ENCODE measurements at places on chromosomes 7 and 10.
A peak's percentile ranks its signal among the peaks of the same experiment; 100 is the strongest.

- no peak for DNase-seq
Observed at GRCh38 chr7:102933763-102934162, 21.0 kb downstream of the LRRC17 start.

DNA sequence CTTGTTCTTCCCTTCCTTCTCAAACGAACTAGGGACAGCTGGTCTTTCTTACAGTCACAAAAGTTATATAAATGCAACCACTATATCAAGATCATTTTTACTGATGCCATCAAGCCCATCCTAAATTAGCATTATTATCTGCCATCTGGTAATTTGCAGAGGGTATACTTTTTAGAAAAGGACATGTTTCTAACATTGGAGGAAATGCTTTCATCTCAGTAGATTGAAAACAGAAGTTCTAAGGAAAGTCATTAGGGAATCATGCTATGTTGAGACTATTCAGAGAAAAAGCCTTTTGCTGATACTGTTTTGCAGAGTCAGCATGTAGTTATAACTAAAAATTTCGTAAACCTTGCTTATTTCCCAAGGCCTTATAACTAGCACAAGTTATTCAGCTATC lies 146.7 kb downstream of the WNT2 start:
- DNase-seq, result no peak

- DNase-seq, result no peak
Observed at GRCh38 chr10:118251791-118252190, 90.3 kb downstream of the FAM204A start.

DNA sequence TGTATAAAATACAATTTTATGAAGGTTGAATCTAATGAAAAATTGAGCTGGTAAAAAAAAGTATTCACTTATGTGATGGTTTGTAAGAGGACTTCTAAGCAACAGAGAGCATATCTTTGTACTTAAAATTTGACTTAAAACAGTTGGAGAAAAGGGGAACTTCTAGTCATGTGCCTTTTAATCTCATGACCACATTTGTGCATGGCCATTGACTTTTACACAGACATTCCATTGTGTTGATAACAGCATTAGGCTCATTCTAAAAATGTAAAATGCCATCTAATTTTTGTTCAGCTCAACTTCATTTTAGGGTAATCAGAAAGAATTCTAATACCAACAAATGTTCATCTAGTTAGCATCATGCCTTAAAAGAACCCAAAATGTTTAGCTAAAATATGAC lies 119.9 kb downstream of the HPSE2 start:
- no peak for DNase-seq

DNA sequence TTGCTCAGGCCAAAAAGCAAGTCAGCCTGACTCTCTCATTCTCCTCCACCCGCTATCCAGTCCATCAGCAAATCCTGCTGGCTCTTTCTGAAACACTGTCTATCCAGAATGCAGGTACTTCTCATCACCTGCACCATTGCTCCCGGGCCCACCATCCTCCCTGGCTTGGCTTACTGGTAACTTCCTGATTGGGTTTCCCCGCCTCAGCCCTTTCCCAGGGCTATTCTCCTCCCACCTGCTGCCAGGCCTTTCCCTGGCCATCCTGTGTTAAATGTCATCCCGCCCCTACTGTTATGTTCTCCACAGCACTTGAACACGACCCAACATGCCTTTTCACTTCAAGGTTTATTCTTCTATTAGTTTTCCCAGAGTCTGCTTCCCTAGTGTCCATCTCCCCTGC lies 124.0 kb downstream of the CNNM2 start:
- DNase-seq, result no peak

DNA sequence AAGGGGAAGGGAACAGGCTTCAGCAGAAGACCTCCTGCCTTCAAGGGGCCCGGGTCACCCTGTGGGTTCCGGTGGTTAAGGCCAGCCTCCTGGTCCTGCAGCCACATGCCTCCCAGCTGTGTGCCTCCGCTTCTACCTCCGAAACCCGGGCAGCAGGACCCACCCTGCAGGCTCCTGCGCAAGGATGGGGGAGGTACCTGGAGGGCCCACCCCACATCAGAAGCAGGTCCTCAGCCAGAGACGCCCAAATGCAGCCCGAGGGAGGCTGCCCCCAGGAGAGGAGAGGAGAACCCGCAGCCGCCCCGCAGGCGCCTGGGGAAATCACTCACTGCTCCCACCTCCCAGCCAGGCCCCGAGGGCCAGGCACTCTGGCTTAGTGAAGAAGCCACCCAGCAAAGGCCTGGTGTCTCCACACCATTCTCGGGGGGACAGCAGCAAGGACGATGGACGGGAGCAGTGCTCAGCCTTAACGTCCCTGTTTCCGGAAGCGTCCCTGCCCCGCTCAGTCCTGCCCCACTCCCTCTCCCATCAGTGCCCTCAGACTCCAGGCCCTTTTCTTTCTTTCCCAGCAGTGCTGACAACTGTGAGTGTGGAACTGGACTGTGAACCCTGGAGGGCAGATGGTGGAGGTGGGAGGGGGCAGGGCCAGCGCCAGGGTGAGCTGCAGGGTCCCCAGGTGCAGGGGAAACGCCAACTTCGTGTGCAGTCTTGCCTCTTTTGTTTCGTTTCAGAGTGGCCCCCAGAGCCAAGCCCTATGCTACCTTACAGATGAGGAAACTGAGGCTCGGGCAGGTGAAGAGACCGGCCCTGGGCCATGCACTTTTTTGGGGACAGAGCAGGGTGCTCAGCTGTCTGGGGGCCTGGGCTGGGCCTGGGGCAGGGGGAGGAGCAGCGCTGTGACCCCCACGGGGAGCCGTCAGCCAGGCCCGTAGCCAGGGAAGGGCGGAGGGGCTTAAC lies 138.0 kb downstream of the FAM53B start:
- DNase-seq, result no peak

- DNase-seq, result no peak
Observed at GRCh38 chr10:62482581-62482980, 108.4 kb downstream of the ZNF365 start.

DNA sequence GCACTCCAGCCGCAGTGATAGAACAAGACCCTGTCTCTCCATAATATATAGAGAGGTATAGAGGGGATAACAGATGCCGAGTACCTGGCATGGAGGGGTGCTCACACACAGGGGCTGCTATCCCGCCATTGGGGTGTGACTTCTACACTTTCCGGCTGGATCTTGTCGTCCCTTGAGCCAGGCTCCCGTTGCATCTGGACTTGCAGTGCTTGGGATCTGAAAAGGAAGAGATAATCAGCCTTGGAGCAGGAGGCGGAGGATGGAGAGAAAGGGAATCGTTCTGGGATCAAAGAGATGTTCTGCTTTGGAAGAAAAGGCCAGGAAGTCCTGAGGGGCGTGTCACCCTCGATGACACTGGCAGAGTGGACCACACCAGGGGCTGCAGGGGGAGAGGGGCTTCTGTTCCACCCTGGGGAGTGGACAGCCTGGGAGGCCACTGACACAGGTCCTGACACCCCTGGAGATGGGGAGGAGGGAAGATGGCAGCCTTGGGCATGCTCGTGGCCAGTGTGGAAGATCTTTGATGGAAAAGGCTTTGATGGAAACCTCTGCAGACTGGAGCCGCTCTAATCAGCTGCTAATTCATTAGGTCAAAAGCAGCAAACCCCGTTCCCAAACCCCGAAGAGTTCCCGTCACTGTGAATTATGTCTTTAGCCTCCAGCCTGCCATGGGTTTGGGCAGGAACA lies 85.1 kb downstream of the CARD11 start:
- no peak for DNase-seq

- DNase-seq, result no peak
Observed at GRCh38 chr10:130557181-130557845, 421.1 kb downstream of the GLRX3 start.

- no peak for DNase-seq
Observed at GRCh38 chr10:36491926-36492325, 633.5 kb upstream of the ANKRD30A start.

DNA sequence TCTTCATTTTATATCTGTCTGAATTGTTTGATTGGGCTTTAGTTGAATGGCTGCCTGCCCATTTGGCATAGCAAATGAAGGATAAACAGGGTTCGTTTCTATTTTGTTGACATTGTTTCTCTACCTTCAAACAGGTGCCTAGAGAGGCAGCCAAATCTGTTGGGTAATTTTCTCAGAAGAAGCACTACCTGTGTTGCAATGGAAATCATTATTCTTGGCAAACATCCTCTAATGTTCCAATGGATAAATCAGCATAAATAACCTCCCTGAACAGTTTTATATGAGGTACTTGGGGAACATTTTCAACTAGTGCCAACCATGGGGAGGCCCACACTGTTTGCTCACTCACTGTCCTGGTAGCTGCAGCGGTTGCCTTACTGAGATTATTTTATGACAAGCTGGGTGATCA lies 64.4 kb upstream of the PLPP4 start:
- no peak for DNase-seq

GRCh38 chr7:75033064-75033463 lies 40.5 kb downstream of the RCC1L start:
- DNase-seq, result no peak

DNA sequence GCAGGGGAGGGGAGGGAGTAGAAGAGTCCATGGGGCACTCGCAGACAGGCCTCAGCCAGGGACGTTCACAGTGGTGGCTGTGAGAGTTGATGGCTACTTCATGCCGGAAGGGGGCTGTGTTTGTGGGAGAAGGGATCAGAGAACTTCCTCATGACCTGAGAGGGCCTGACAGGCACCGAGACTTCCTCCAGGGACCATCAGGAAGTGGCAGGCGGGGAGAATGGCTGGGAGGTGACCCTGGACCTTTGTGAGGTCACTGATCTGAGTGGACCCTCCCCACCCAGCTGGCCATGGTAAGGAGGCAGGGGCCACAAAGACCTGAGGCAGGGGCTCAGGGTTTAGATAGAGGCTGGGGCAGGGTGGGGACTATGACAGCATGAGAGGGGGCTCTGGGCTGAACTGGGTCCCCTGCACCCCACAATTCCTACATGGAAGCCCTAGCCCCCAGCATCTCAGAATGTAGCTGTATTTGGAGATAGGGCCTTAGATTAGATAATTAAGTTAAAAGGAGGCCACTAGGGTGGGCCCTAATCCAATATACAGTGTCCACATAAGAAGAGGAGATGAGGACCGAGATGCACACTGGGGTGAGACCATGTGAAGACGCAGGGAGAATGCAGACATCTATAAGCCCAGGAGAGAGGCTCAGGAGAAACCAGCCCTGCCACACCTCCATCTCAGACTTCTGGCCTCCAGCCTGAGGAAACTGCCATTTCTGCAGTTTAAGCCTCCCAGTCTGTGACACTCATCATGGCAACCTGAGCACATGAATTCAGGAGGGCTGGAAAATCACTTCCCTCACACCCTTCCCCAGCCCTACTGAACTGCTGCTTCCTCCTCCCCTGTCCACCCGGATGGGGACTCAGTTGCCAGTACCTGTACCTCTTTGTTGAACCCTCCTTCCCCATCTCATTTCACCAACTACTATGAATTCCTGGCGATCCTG lies 273.9 kb upstream of the ZNF32 start:
- DNase-seq, result no peak

GRCh38 chr10:63751836-63752235 lies 230.6 kb downstream of the REEP3 start:
- DNase-seq, result no peak

GRCh38 chr10:32367793-32368453 lies 21.0 kb upstream of the EPC1 start:
- peak; percentile 67 for DNase-seq

GRCh38 chr7:132183781-132184380 lies 392.4 kb downstream of the PLXNA4 start:
- no peak for DNase-seq

- no peak for DNase-seq
Observed at GRCh38 chr7:116899308-116899707, 36.9 kb downstream of the CAPZA2 start.

DNA sequence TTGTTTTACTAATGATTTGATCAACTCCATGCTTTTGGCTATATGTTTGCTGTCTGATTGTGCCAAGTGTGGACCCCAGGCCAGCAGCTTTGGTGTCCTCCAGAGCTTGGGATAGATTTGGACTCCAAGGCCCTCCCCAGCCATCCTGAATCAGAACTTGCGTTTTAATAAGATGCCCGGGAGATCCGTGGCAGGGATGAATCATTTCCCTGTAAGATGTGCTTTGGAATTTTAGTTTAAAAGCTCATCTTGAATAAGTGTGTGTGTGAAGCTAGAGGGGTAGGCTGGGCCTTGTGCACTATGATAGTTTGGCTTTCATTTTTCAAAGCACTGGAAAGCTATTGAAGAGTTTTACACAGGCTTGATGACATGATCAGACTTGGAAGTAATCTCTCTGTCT lies 66.2 kb upstream of the SDK1 start:
- no peak for DNase-seq

- no peak for DNase-seq
Observed at GRCh38 chr10:42638821-42639270, 476 bp upstream of the ZNF33B start.

GRCh38 chr7:4951903-4952636 lies 6.9 kb downstream of the MMD2 start:
- peak; percentile 8 for DNase-seq

DNA sequence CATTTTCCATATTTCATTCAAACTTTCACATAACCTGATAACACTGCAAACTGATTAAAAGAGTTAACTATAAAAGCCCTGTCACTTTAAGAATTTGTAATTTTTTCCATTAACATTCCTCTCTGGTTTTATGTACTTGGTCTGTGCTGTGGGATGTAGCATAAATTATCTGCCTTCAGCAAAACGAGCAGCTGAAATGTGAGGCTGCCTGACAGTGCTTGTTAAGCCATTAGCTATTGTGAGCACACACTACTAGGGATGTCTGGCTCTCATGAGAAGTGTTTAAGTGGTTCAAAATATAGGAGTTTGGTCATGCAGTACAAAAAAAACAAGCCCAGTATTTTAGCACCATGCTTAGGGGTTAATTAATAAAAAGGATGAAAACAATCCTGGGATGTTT lies 63.0 kb downstream of the HOXA1 start:
- DNase-seq, result no peak

- no peak for DNase-seq
Observed at GRCh38 chr7:71982851-71983250, 429.3 kb downstream of the CALN1 start.

DNA sequence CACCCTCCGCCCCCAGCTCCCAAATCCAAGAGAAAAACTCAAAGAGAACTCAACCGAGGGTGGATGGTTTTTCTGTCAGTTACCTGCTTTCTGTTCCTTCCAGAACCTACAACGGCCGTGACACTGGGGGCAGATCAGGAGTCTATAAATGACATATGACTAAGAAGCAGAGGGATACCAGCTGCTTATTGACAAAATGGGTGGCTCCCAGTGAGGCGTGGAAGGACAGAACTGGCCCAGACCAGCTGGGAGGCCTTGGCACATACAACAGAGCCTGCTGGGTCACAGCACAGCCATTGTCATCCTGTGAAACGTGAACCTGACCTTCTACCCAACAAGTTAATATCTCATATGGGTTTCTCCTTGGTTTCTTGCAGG lies 84.3 kb upstream of the ADRB1 start:
- no peak for DNase-seq

- DNase-seq, result no peak
Observed at GRCh38 chr10:44386546-44387052, 1.7 kb upstream of the CXCL12 start.

GRCh38 chr10:70355051-70356021 lies 27.1 kb downstream of the LRRC20 start:
- no peak for DNase-seq

Measured in memory B cell (primary cell).